ENCODE measurements at places on chromosomes 6 and 20. TPM values are rescaled to one million over a fixed set of nuclear protein-coding genes. Genes with fewer than 3 reads are reported as not detected.

The PRICKLE4 gene
- total RNA-seq, result 1.7 TPM

The PKHD1 gene
- under 0.01 TPM for total RNA-seq

The BIRC7 gene
- not detected for total RNA-seq

The NXT1 gene
- 22.0 TPM for total RNA-seq

DNA sequence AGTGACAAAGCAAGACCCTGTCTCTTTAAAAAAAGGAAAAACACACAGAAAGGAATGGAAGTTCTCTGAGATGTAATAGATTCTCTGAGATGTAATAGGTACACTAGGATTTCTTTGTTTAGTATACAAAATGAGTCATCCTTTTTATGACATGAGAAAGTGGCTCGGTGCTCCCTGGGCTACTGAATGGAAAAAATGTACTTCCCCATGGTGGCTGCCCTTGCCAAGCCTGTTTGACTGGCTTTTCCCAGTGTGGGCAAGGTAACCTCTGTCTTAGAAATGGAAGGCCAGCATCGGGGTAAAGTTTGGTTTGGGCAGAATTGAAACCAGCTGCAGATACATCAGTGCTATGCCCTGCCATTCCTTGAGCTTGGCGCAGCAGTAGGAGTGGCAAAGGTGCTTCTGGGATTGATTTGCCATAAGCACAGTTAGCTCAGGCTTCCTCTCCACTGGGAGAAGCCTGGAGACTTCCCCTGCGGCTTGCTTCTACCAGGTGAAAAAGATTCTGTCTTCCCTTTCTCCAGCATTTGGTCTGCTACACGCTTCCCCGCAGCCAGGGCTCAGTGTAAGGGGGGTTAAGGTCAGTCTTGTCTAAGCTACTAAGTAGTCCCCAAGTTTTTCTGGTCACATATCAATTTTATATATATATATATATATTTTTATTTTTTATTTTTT lies 24.5 kb downstream of the ARFGEF2 start:
- peak; percentile 83 for DNase-seq

GRCh38 chr20:14597206-14597715 lies 259.8 kb upstream of the FLRT3 start:
- no peak for DNase-seq

- DNase-seq, result no peak
Measured at GRCh38 chr6:130933712-130934200, 106.5 kb downstream of the SMLR1 start.

GRCh38 chr20:37638527-37638926 lies 55.3 kb upstream of the CTNNBL1 start:
- DNase-seq, result no peak

DNA sequence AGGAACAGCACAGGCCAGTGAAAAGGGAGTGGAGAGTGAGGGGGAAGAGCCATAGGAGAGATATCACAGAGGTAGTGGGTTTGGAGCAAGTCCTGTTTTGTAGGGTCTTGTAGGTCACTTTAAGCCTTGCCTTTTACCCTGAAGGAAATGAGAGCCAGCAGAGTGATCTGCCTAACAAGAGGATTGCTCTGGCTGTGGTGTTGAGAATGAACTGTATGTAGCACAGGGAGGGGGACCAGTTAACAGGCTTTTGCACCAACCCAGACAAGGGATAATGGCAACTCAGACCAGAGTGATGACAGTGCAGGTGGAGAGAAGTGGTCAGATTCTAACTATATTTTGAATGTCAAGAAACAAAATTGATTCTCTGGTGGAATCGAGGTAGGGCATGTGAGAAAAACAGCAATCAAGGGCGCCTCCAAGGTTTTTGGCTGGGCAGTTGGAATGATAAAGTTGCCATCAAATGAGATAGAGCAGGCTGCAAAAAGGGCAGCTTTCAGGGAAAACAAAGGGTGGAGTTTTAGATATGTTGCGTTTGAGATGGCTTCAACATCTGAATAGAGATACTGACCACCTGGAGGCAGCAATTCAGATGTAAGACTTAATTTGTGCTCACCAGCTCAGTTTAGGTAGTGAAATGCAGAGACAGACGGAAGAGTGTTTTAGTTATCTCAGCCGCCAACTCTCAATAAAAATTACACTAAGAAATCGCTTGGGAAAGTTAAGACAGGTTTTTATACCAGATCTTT lies 134.4 kb upstream of the BTBD3 start:
- DNase-seq, result no peak

DNA sequence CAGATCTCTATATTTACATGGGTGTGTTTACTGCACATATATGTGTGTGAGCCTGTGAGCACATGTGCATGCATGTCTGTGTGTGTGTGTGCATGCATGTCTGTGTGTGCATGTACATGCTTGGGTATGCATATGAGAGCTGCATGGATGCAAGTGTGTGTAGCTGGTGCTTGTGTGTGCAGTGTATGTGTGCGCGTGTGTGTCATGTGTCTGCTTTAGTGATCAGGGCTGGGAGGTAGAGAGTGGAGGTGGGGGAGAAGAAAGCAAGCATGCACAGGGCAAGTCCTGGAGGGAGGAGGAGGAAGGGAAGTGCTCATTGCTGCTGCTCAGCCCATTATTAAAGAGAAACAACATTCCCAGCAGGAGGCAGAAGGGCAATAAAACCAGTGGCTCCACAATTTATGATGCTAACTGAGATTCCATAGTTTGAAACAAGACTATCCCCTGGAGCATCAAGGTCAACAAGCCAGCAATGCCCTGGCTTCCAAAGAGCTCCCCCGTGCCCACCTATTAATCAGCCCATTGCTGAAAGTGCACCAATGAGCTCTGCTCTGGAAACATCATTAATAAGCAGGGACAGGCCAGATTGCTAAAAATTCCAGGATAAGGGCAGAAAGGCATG lies 414.0 kb downstream of the MAFB start:
- DNase-seq, result no peak

GRCh38 chr6:75124983-75125382 lies 80.9 kb downstream of the COL12A1 start:
- DNase-seq, result no peak

- DNase-seq, result no peak
Measured at GRCh38 chr6:156395276-156395675, 381.9 kb upstream of the ARID1B start.

GRCh38 chr6:128694303-128695009 lies 174.1 kb upstream of the PTPRK start:
- DNase-seq, result no peak

- DNase-seq, result peak; percentile 71
Measured at GRCh38 chr6:135851442-135852271, at the start of gene PDE7B. Gene PDE7B, plus strand, starts transcription at chr6:135851701.

DNA sequence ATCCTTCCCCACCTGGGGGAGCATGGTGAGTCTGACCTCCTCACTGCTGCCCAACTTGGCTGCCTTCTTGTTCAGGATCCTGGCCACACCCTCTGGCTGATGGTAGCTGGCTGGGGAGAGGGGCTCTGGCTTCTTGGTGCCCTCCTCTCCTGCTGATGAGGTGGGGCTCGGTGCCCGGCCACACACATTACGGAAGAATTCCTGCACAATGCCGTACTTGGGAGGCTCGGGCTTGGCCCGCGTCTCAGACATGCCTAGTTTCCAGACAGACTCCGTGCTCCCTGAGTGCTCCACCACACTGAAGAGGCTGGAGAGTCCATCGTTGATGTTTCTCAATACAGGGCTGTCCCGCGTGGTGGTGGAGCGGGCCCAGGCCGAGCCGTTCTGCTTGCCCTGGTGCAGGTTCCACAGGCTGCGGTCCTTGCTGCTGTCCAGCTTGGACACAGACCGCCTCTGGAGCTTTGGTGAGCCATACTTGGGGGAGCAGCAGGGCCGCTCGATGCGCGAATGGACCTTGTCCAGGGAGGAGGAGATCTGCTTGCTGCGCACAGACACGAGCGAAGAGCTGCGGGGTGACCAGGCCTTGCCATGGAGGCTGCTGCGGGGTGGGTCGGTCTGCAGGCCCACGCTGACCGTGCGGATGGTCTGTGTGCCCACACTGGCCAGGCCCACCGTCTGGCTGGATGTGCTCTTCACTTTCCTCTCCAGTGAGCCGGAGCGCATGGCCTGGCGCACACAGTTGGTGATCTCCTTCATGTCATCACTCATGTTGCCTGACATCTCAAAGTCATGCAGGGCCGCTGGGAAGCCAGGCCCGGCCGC lies 19.9 kb upstream of the DSN1 start:
- no peak for DNase-seq

- peak; percentile 52 for DNase-seq
Measured at GRCh38 chr6:161303628-161304340, 29.9 kb upstream of the AGPAT4 start.

GRCh38 chr6:157218371-157219198 lies 104.7 kb downstream of the TMEM242 start:
- DNase-seq, result no peak

- no peak for DNase-seq
Measured at GRCh38 chr6:114564302-114564933, 221.6 kb upstream of the HS3ST5 start.

DNA sequence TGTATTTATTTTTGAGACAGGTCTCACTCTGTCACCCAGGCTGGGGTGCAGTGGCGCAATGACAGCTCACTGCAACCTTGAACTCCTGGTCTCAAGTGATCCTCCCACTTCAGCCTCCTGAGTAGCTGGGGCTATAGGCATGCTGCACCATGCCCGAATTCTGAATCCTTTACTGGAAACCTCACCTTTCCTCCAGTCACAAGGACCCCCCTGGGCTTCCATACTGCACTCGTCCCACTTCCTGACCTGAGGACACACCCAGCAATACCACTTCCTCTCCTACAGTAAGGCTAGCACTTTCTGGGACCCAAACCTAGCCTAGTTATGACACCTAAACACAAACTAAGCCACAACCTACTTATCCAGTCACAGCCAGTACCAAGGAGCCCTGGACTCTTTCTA lies 68.2 kb downstream of the FAM217A start:
- DNase-seq, result peak; percentile 22

- DNase-seq, result no peak
Measured at GRCh38 chr6:6785163-6785521, 196.6 kb downstream of the LY86 start.

- DNase-seq, result no peak
Measured at GRCh38 chr6:150200428-150201100, 57.7 kb downstream of the PPP1R14C start.

Data from mammary epithelial cell (primary cell).